ENCODE measurements at places on chromosomes 16 and 17.

- H3K27ac ChIP-seq, result no peak within 1 kb of the TSS
- DNase-seq, result no peak
Measured at GRCh38 chr17:41060052-41060604, at the start of gene KRTAP2-3. KRTAP2-3 (minus strand) TSS chr17:41060114; CDS start chr17:41060050, 64 bp downstream.

DNA sequence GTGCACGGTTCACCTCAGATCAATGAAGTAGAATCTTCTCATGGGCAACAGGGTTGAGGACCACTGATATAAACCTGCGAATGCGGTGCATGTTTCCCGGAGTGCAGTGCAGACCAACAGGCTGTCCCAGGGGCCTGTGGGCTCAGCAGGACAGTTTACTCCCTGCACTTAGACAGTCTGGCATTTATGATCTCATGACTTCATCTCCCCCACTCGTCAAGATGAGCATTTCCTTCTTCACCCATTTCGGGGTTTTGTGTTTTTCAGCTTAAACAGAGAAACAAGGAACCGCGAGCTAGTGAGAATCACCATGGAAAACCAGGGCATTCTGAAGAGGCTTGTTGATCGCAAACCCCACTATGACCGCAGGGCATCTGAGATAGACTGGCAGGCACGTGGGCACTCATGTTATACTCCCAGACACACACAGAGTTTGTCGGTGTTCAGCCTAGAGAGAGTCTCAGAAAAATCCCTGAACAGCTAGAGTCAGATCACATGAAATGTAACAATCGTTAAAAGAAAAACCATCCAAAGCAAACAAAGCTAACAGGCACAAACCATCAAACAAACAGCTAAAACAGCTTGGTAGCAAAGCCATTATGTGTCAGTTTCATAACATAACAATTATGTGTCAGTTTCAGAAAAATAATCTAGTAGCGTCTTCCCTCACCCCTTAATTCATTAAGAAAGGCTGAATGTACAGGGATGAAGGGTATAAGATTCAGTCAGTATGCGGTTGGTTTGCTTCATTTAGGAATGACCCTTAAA is 2.9 kb downstream of the CFAP97D1 start:
- no peaks in the 10 kb centered on the region for H3K27me3 ChIP-seq
- no peak for DNase-seq
- H3K4me1 ChIP-seq, result no peaks in the 10 kb centered on the region
- no peak overlapping the region for H3K27ac ChIP-seq
- no peaks in the 10 kb centered on the region for H3K36me3 ChIP-seq

- H3K27ac ChIP-seq, result no peak overlapping the region
- DNase-seq, result no peak
- H3K4me3 ChIP-seq, result no peak overlapping the region
Measured at GRCh38 chr17:2906901-2907300, 110.7 kb downstream of the RAP1GAP2 start.

GRCh38 chr17:61323909-61324868 is 75.5 kb upstream of the TBX2 start:
- no peaks in the 10 kb centered on the region for H3K27me3 ChIP-seq
- DNase-seq, result no peak
- no peak overlapping the region for H3K27ac ChIP-seq
- H3K4me3 ChIP-seq, result no peak overlapping the region
- H3K4me1 ChIP-seq, result no peaks in the 10 kb centered on the region
- H3K36me3 ChIP-seq, result no peaks in the 10 kb centered on the region

Measured in pancreas (tissue), 10 donors.